ENCODE measurements at places on chromosomes 2 and 18. TPM values are rescaled to one million over a fixed set of nuclear protein-coding genes. Genes with fewer than 3 reads are reported as not detected.

Gene ONECUT2
- total RNA-seq = 1.7 TPM

Gene DNMT3A
- total RNA-seq = 67.2 TPM

- H3K27me3 ChIP-seq = no peaks in the 10 kb centered on the region
Measured at GRCh38 chr2:165618806-165619205, 149.3 kb downstream of the CSRNP3 start.

- H3K36me3 ChIP-seq = no peaks in the 10 kb centered on the region
- peaks cover 33% of the 10 kb centered on the region for H3K4me1 ChIP-seq
- peak overlapping the region; percentile 68 for H3K27ac ChIP-seq
- H3K27me3 ChIP-seq = no peaks in the 10 kb centered on the region
- peak; percentile 94 for DNase-seq
- H3K4me3 ChIP-seq = no peak overlapping the region
Measured at GRCh38 chr2:103401621-103402020, 639.8 kb downstream of the TMEM182 start.

GRCh38 chr2:18566145-18566769 is 5.8 kb upstream of the RDH14 start:
- H3K36me3 ChIP-seq = no peaks in the 10 kb centered on the region
- H3K4me3 ChIP-seq = no peak overlapping the region
- H3K27ac ChIP-seq = no peak overlapping the region

DNA sequence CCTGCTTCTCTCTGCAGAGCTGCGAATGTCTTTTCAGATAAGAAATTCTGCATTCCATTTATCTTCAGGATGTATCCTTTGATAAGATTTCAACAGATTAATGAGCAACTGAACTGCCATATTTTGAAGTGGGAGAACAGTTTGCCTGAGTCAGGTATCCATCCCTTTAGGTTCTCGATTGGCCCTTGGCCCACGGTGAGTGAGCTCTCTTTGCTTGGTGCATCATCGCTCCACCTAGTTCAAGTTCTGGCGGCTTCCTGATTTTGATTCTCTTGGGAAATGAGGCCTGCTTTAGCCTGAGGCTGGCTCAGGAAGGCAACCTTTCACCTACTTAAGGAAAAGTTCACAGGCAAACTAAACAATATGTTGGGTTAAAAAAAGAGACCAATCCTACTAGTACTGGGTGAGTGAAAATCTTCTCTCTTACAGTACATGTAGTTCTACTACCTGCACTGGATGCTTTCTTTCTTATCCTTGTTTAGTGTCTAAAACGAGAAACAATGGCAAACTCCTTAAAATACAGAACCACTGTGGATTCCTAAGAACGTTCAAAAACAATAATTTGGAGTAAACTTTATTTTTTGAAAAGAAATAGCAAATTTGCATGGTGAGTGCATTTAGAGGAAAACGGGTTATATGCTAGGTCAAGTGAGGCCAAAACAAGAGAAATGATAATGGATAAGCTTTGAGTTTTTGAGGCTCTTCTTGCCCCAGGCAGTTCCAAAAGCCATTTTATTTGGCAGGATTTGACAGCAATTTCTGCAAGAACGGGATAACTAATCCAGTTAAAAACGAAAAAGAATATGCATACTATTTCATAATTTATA is 837 bp upstream of the ACSL3 start:
- no peaks in the 10 kb centered on the region for H3K36me3 ChIP-seq
- H3K4me1 ChIP-seq = peaks cover 45% of the 10 kb centered on the region
- H3K27me3 ChIP-seq = no peaks in the 10 kb centered on the region
- H3K4me3 ChIP-seq = peak overlapping the region; percentile 85

Gene PSMD14
- total RNA-seq = 92.2 TPM

DNA sequence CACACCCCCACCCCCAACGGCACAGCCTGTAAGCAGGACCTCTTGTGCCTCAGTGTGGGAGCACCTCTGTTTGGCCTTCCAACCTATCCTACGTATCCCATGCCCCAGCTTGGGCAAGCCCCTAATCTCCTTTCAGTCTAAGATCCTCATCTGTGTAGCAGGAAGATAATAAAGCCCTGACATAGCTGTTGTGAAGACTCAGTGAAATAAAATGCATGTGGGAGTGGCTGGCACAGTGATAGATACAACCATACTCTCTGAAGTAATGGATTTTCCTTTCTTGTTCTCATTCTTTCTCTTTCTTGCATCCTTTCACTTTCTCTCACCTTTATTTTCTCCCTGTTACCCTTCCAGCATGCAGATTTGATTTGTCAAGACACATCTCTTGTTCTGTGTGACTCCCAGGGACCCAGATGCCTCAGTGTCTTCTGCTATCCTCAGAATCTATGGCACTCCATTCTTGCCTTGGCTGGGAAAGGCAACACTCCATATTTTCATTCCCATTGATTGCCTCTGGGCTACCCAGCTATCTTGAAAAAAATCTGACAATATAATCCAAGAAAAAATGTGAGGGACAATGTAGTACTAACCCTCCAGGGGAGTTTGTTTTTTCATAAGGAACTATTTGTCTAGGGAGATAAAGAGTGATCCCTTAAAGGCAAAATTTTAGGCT is 207.2 kb upstream of the SETBP1 start:
- no peaks in the 10 kb centered on the region for H3K27me3 ChIP-seq
- H3K27ac ChIP-seq = no peak overlapping the region
- no peak for DNase-seq
- no peaks in the 10 kb centered on the region for H3K36me3 ChIP-seq

DNA sequence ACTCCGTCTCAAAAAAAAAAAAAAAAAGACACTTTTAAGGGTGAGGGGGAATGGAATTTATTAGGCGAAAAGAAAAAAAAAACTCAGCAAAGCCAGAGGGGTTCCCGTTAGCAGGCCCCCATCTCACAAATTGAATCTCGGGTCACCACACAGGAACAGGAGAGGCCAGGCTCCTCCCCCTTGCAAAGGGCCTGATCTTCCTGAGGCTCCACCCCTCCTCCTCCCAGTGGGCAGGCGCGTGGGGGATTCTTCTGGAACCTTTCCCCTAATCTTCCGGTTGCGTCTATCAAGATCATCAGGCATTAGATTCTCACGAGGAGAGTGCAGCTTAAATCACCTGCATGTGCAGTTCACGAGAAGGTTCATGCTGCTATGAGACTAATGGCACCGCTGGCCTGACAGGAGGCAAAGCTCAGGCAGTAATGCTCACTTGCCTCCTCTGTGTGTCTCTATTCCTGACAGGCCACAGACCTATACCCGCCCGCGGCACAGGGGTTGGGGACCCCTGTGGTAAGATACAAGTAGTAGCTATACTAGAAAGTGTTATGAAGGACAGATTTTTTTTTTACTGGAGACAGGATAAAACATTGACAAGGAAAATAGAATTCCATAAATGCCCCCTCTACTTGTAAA is 45.8 kb downstream of the TAF4B start:
- no peaks in the 10 kb centered on the region for H3K4me1 ChIP-seq
- H3K27me3 ChIP-seq = no peaks in the 10 kb centered on the region
- peaks cover 10% of the 10 kb centered on the region for H3K36me3 ChIP-seq
- peak; percentile 6 for DNase-seq

DNA sequence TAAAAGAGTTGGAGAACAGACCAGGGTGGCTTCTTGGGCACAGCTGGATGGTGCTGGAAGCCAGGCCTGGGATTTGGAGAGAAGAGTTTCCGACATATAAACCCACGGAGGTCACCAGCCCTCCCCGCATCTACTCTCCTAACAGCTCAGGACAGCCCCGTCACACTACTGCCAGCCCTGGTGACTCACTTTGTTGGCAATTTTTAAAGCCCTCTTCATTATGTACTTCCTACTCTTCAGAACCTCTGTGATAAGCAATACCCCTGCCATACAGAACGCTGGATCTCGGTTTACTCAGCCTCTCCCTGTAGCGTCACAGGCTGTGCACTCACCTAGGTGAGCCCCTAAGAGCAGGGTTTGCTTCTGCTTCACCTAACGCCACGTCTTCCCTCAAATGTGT is 48.1 kb downstream of the ID2 start:
- no peak for DNase-seq
- no peak overlapping the region for H3K27ac ChIP-seq
- no peaks in the 10 kb centered on the region for H3K27me3 ChIP-seq
- no peaks in the 10 kb centered on the region for H3K4me1 ChIP-seq

DNA sequence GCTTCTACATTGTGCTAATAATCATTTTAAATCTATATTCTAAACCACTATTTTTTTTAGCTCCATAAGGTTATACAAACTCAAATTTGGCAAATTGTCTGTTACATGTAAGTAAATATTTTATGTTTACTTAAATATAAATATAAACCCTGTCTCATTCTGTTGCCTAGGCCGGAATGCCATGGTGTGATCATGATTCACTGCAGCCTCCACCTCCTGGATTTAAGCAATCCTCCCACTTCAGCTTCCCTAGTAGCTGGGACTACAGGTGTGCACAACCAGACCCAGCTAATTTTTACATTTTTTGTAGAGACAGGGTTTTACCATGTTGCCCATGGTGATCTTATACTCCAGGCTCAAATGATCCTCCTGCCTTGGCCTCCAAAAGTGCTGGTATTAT is 124.7 kb downstream of the MEIS1 start:
- DNase-seq = no peak
- no peak overlapping the region for H3K4me3 ChIP-seq
- peaks cover 13% of the 10 kb centered on the region for H3K4me1 ChIP-seq

All from GM23338 (cell line).